ENCODE measurements at places on chromosomes 13 and 19. TPM values are rescaled to one million over a fixed set of nuclear protein-coding genes. Genes with fewer than 3 reads are reported as not detected.

Gene KLF1
- total RNA-seq, result 0.31 TPM

Gene ANKLE1
- total RNA-seq, result 0.94 TPM

Gene COG3
- 52.6 TPM for total RNA-seq

GRCh38 chr19:46943150-46943946 lies 76.3 kb upstream of the NPAS1 start:
- no peak for DNase-seq

- no peak for DNase-seq
Measured at GRCh38 chr19:45505996-45506245, 1.4 kb upstream of the VASP start.

DNA sequence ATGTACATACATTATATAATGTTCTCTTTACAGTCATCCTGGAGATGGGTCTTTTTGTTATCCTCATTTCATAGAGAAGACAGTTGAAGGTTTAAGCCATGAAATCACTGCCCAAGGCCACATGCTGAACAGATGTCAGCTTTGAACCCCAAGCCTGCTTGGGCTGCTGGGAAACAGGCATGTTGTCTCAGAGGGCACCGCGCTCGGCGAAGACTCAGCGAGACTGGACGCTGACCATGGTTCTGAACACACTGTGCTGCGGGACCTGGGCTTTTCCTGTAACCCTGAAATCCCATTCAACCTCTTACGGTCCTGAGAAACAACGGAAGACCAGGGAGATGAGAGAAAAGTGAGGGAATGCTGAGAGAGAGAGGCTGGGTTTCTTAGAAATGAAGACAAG lies 27.3 kb downstream of the LRFN3 start:
- no peak for DNase-seq

GRCh38 chr13:111609631-111610030 lies 289.2 kb downstream of the TEX29 start:
- no peak for DNase-seq

DNA sequence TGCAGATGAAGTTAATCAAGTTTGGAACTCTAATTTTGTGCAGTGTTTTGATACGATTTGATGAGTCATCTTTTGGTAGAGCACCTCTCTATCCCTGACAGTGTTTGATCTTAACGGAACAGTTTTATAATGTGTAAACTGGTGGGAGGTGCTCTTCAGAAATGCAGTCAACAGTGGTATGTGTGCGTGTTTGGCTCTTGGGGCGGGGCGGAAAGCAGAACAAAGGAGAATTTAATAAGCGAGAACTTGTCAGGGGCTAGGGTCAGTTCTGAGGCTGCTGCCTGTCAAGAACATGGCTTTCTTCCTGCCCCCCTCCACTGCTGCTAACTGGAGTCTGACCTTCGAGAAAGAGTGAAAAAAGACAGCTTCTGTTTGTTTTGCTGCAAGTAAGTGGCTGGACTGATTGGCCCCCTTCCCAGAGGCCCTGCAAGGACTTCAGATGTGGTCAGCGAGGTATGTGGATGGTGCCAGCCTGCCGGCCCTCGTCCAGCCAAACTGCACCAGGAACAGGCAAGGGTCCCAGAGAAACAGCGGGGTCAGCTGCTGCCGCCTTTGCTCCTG lies 40.8 kb downstream of the BBC3 start:
- peak; percentile 28 for DNase-seq

- no peak for DNase-seq
Measured at GRCh38 chr13:110018009-110018408, 231.6 kb upstream of the IRS2 start.

DNA sequence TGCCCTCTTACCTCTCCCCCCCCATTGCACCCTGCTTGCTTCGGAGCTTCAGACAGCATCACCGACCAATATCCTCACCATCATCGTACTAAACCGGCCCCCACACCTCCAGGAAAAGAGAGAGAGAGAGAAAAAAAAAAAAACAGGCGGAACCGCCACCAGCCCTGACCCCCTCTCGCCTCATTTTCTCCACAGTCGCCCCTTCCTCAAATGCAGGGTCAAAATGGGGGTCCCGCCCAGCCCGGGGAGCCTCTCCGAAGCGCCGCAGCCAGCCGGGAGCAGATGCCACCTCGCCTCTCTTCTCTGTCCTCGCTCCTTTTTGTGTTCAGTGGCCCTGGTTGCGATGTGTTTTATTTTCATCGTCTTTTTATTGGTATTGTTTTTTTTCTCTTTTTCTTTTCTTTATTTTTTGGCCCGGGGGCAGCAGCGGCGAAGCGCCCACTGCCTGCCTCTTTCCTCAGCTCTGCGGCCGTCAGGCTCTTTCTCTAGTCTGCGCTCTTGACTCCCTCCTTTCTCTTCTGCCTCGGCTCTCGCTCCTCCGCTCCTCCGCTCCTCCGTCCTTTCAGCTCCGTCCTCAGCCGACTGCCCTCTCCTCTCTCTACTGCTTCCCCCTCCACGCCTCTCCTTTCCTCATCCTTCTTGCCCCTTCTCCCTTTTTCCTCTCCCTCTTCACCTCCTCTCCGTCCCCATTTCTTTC lies 41.4 kb downstream of the DEDD2 start:
- peak; percentile 47 for DNase-seq

GRCh38 chr13:110874508-110874960 lies 40.3 kb downstream of the ANKRD10 start:
- DNase-seq, result peak; percentile 42

DNA sequence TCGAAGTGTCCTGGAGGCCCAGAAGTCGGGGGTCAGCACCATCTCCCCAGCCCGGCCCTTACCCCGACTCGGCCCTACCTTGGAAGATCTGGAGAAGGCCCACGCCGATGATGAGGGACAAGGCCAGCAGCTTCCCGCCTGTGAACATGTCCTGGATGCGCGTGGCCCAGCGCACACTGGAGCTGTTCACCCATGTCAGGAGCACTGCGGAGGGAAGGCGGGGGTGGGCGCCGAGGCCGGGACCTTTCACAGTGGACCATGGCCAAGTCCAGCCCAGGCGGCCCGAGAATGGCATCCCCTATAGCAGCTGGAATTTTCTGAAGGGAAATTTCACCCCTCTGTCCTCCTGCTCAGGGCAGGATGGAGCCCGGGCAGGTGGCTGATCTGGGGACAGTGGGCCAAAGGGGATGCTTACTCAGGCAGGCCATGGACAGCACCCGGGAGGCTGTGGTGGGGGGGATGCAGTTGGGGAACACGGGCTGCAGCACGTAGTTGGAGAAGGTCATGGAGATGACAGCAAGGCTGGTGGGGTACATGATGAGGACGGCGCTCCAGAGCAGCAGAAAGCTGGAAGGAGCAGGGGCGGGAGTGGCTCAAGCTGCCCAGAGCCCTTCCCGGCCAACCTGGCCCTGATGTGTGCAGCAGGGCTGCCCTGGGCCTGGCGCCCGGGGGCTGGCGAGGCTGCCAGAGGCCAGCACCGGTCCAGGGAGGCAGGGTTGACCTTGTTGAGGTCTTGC lies 13.0 kb downstream of the SLC7A10 start:
- no peak for DNase-seq

All from occipital lobe (tissue), 3 donors.